NCI-H510A treated with DMSO at 0.1 percent for 48 hours (cell line): ENCODE measurements at places on chromosomes 3 and 15.

DNA sequence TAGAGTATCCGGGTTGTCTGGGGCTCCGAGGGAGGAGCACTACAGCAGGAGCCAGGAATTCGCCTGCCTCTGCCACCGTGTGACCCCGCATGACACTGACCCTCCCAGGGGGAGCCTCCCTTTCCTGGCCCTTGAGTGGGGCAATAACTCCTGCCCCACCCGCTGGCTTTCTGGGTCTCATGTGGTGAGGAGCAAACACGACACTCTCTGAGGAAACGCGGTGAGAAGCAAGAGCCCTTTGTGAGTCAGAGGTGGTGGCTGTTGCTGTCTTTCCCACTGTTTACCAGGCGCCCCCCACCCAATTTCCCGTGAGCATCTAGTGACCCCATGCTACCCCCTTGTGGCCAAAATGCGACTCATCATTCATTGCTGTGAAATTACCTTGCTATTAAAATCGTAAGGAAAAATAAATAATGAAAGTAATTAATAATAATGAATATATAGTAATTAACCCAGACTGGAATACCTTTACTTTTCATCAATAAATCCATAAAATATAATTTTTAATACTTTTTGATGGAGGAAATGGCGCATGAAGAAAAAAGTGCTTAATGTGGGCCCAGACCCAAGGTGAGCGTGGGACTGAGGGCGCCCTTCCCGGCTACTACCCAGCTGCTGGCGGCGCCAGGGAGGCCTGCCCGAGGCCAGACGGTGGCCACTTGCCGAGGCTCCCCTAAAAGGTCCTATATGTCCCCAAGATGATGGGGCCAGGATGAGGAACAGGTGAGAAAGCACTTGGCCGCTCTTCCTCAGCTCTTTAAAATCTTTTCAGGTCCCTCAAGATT, 29.3 kb downstream of the CCNL1 start:
- peak; percentile 81 for DNase-seq

GRCh38 chr15:90151989-90152645, 49.0 kb upstream of the SEMA4B start:
- DNase-seq: no peak

DNA sequence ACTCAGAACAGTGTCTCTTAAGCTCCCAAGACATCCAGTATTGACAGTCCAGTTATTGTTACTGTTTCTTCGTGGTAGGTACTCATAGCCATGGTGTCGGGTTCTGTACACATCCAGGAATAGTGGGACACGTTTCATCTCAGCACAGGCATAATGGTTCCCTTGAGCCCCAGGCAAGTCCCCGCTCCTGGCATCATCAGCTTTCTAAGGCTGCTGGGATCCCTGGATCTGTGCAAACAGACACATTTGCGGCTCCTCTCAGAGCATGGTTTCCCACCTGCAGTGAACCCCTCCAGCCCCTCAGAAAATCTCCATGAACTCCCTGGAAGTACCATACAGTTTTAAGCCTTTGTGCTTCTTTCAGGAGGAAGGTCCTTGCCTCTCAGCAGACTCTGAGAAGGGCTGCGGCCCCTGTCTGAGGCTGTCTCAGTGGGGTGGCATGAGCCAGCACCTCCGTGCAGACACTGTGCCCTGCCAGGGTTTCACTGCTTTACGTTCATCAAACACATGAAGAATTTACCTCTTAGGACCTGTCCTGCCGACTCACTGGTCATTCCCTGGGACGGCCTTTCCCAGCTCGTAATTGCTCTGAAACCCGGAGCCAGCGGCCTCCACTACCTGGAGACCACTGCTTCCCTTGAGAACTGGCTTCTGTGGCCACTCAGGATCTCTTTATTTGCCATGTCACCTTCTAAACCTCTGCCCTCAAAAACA, 124.9 kb downstream of the LRRK1 start:
- no peak for DNase-seq

GRCh38 chr3:182631183-182632076, 161.9 kb upstream of the ATP11B start:
- DNase-seq: no peak

DNA sequence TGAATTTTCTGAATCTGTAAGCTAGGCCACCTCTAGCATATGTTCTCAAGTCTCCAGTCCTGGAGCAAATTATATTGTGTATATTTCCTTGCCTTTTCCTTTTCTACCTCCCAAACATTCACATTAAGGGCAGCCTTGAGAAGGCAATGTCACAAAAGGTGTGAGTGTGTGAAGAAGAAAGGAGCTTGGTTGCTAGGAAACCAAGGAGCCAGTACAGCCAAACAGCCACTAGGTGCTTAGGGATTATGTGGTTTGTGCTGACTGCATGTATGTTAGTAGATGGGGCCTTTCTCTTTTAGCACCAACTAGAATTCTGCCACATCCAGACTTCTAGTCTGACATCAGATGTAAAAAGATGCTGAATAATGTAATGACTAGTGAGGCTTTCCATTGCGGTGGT, 118.8 kb upstream of the DAZL start:
- DNase-seq: no peak

GRCh38 chr3:164360738-164361406, 717.4 kb downstream of the SI start:
- no peak for DNase-seq

DNA sequence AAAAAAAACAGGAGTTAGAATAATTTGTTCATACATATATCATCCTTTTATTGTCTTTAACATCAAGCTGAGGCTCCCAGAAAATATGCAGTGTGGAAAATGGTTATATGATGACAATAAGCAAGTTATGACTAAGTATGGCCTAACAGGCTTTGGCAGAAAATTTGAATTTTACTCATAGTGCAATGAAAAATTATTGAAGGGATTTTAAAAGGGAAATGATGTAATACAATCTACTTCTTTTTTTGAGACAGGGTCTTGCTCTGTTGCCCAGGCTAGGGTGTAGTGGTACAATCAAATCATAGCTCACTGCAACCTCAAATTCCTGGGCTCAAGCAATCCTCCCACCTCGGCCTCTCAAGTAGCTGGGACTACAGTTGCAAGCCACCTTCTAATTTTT, 78.7 kb downstream of the FAIM start:
- no peak for DNase-seq

DNA sequence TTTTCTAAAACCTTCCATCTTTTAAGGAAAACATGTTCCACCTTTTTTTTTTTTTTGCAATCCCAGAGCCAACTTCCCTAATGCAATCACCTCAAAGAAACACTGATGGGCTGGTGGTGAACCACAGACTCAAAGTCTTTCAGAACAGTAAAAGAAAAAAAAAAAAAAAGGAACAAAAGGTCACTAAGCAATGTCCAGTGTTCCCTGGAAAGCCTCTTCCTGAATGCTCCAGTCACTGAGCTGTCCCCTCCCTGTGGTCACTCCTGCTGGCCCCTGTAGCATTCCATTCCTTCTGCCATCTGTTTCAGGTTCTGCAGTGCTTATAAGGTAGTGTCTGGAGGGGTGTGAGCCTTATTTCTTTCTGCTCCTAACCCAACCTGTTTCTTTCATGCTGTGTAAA, 53.3 kb downstream of the AAGAB start:
- DNase-seq: no peak

GRCh38 chr3:143727391-143727790, 120.9 kb downstream of the SLC9A9 start:
- no peak for DNase-seq
